ENCODE measurements at places on chromosomes 4 and X.

DNA sequence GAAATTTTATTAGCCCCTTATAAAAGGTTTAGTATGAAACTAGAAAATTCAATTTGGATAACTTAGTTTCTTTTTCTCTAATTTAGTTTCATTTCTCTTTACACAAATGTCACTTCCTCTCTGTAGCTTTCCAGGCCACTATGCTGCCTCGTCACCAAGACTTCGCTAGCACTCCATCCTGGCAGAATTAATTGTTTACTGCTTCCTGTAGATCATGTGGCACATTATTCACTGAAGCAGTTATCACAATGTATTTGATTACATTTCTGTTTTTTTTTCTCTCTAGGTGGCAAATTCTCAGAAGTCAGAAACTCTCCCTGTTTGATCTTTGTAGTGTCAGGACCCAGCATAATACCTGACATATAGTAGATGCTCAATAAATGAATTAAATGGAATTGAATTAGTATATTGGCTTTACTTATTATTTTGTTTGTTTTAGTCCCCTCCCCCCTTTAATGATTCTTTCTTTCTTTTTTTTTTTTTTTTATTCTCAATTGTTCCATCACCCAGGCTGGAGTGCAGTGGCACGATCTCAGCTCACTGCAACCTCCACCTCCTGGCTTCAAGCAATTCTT lies 9.3 kb upstream of the SAT1 start:
- DNase-seq, result no peak

- DNase-seq, result no peak
Measured at GRCh38 chrX:119427024-119427794, 28.1 kb downstream of the SLC25A43 start.

DNA sequence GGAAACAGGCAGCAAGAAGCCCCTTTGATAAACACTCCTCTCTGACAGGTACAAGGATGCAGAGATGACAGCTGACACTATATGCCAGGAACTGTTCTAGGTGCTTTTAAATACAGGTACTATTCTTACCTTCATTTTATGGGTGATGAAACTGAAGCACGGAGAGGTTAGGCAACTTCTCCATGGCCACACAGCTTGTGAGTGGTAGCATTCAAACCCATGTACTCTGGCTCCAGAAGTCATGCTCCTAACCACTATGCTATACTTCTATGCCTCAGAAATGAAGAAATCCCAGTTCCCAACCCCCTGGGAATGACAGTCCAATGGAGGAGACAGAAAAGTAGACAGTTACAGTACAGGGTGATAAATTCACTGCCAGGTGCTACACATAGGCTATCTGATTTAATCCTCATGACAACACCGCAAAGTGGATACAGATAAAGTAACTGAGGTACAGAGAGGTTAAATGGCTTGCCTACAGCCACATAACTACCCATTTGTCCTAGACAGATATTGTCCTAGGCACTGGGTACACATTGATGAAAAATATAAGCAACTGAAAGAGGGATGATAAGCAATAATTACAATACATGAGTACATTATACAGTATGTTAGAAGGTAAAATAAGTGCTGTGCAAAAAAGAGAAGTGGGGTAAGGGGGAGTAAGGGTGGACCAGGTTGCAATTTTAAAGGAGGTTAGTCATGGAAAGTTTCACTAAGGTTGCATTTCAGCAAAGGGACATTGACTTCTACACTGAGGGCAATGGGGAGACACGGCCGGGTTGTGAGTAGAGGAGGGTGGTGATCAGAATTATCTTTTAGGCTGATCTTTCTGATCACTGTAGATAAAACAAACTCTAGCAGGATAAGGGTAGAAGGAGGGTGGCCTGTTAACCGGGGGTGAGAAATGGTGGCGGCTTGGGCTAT lies 1.6 kb upstream of the F8 start:
- no peak for DNase-seq

DNA sequence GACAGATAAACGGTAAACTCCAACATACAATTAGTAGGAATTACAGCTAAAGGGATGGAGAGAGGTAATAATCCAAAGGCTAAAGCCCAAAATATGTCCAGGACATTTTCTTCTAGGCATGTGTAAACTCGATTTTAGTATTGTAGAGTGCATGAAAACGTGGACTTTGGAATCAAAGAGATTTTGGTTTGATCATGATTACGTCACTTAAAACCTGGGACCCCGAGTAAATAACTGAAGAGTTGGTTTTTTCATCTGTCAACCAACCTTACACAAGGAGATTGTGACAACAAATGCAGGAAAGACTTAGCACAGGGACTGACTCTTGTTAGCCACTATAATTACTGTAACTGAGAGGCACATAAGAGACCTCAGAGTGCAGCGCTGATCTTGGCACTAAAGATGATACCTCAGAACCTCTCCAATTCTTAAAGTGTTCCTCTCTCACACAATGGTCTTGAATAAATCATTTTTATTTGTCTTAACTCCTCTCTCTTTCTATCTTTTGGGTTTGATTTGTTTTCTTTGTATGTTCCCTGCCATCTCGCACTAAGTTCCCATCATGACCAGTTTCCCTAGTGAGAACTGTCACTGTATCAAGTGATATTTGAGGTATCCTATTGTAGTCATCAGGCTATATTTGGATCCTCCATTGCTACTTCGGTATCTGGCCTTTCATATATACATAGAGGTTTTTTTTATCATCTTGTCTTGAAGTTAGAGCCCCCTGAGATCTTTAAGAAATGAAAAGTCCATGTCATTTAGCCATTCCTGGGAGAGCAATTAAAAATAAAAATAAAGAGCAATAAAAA lies 32.2 kb upstream of the MSL3 start:
- DNase-seq, result no peak

GRCh38 chr4:15420642-15421041 lies 7.2 kb upstream of the C1QTNF7 start:
- no peak for DNase-seq

- DNase-seq, result no peak
Measured at GRCh38 chr4:53928825-53929224, 135.6 kb downstream of the CHIC2 start.

DNA sequence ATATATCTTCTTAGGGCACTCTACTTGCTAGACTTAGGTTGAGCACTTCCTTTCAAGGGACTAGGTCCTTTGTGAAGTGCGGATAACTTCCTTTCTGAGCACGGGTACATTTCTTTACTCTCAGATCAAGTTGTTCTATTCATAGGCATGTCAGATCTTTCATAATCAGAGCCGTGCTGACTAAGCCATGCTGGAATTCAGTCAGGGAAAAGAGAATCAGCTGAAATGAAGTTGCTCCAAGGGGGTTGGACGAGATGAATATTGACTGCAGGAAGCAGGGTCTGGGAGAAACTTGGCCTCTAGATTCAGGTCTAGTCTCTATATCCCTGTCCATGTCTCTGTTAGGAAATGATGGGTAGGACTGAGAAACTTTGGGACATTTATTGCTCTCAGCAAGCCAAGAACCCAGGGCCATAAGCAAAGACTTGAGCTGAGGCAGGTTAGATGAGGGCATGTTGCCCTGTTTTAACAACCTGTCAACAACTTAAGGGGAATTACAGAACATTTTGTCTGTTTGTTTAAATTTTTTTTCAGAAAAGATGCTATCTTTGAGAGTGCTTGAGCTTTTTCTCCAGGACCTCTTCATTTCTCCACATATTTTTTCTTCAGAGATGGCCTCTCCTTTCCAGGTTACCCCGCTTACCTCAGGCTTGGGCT lies 28.3 kb downstream of the AREG start:
- no peak for DNase-seq

- DNase-seq, result no peak
Measured at GRCh38 chrX:72498782-72499181, 73.9 kb downstream of the HDAC8 start.

DNA sequence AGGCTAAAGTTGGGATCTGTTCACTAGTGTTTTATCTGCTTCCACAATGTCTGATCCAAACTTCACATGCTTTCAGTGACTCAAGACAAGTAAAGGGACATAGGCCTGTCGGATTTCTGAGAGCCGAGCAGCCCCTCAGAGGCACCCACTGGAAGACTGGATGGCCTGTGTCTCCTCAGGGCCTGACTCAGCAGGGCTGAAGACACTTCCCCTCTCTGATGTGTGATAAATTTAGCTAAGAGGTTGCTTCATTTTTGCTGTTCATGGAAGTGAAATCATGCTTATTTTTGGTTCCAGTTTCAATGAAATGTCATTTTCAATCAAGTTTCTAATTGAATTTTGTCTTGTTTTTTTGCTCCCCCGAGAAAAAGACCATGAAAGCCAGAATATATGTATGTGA lies 93.7 kb downstream of the MXRA5 start:
- DNase-seq, result no peak

DNA sequence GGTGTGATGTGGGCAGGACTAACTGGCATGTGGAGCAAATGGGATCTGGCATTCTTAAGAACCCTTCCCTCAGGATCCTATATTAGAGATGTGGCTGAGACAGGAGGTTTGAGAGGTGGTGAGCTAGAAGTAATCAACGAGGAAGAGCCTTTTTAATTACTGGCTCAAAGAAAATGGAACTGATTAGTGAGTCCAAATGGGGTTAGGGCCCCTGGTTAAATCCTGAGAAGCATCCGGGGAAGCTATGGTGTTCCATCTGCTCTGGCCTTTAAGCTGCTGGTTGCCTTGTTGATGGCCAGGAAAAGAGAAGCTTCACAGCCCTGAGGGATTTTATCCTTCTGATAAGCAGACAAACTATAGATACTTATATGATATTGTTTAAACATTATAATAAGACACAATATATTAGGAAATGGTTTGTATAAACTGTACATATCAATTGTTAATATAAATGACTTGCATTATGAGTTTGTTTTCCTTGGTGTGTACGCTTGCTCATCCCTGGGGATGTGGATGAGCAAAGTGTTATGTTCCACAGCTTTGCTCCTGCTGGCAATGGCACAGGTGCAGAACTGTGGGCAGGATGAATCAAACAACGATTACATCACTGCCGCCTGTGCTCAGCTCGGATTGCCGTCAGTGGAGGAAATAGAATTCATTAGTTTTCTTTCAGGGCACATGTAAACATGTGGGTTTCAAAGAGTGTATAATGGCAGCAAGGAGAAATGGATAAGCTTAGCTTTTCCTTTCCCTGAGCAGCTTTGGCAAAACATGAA lies 328.6 kb upstream of the ARX start:
- DNase-seq, result no peak

DNA sequence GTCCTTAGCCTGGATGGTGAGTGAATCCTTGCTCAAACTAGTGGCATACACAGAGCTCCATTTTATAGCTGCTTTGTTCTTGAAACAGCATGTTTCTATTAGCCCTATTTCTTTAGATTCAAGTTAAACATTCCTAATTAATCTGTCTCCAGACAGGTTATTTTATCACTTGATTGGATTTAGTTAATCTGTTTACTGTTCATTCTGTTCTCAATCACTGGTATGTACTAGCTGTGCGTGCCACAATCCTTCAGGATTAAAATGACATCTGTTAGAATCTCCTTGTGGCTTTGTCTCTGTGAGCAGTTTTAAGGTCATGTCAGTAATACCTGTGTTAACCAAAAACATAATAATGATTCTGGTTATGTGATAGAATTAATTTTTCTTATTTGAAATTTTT lies 36.5 kb downstream of the PTPN13 start:
- DNase-seq, result no peak

- no peak for DNase-seq
Measured at GRCh38 chrX:112731793-112732192, 52.1 kb upstream of the LHFPL1 start.

DNA sequence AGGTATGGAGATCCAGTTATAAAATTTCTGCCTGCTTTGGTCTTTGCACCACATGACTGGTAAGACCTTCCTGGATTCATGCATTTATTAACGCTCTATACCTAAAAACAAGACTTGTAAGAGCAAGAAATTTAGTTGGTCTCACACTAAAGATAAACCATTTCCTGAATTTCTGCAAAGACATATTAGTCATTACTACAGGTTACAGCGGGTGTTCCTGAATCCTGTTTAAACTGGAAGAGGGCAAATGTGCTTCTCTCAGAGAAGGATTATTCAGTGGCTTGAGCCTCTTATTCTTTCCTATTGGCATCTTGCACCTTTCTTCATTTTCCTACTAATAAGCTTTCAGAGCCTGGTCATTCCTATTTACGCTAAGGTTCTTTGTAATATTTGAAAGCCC lies 397.6 kb upstream of the TENM3 start:
- no peak for DNase-seq

- no peak for DNase-seq
Measured at GRCh38 chr4:8180310-8181093, 18.6 kb upstream of the SH3TC1 start.

- DNase-seq, result no peak
Measured at GRCh38 chr4:135207531-135207930, 1005.9 kb upstream of the PABPC4L start.

DNA sequence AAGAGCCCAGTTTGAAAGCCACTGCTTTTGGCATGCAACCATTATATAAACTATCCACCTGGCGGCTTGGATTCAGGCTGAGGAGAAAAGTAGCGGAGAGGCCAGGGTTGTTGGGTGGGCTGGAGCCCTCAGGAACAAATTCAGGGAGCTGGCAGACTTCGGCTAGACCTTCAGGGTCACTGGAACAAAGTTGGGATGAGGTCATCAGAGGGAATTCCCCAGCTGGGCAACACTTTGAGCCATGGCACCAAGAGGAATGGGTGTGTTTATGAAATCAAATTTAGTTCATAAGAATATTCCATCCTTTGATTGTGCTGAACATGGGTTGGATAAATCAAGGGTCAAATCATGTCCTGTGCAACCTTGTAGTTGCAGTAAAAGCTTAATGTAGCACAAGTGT lies 22.0 kb downstream of the MTMR1 start:
- no peak for DNase-seq

DNA sequence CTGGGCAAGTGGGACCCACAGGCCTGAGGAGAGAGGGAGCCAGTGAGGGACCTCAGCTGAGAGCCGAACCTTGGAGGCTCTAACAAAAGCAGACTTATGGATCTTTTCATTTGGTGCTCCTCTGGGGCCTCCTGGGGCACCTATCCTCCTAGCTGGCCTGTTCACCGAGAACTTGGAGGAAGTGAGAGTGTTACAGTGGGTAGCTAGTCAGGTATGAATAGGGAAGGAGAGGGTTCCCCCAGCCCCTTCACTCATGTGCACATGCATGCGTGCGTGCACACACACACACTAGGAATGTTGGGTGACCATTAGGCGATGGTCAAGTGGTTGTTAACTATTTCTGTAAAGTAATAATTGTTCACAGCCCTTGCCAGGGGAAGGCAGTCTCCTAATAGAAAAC lies 18.6 kb upstream of the TMEM185A start:
- DNase-seq, result no peak

- no peak for DNase-seq
Measured at GRCh38 chr4:92334716-92335350, 31.1 kb downstream of the GRID2 start.

DNA sequence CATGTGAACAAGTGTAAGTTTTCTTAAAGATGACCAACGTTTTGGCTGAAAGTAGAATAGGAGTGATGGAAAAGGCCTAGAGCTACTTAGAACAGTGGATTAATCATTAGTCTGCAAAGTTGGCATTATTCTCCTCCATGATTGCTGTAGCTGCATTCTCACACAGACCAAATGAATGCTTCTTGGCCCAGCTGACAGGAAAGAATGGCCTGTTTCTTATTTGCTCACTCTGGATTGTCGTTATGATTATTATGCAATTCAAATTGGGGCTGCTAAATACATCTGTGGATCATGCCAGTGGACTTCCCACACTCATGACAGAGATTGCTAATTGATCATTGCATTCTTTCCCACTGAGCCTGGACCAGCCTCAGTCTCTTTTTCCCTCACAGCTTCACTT lies 285.0 kb downstream of the STIM2 start:
- no peak for DNase-seq

All from activated CD4-positive, alpha-beta T cell treated with anti-CD3 and anti-CD28 coated beads for 24 hours (primary cell).